ENCODE measurements at places on chromosomes 13 and 19. TPM values are rescaled to one million over a fixed set of nuclear protein-coding genes. Genes with fewer than 3 reads are reported as not detected.

DNA sequence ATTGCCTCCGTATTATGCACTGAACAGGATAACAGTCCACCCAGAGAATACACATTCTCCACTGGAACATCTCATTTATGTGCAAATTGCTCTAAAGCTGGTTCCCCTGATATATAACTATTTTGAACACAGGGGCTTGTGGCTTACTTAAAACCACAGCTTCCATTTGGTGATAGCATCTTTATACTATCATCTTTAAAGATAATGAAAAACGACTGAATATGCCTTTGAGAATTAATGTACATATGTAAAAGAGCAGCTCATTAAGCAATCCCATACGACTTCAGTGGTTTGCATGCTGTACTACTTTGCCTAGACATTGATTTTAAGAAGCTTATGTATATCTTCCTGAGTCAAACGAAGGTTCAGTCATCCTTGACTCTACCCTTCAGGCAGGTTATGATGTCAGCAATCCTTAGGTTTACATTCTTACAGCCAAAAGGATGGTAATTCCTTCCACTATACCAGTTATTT, 40.8 kb downstream of the BRD4 start:
- H3K4me1 ChIP-seq = peaks cover 99% of the 10 kb centered on the region
- H3K27me3 ChIP-seq = no peaks in the 10 kb centered on the region
- H3K4me3 ChIP-seq = no peak overlapping the region
- no peaks in the 10 kb centered on the region for H3K36me3 ChIP-seq

The CLEC17A gene
- 0.12 TPM for total RNA-seq

DNA sequence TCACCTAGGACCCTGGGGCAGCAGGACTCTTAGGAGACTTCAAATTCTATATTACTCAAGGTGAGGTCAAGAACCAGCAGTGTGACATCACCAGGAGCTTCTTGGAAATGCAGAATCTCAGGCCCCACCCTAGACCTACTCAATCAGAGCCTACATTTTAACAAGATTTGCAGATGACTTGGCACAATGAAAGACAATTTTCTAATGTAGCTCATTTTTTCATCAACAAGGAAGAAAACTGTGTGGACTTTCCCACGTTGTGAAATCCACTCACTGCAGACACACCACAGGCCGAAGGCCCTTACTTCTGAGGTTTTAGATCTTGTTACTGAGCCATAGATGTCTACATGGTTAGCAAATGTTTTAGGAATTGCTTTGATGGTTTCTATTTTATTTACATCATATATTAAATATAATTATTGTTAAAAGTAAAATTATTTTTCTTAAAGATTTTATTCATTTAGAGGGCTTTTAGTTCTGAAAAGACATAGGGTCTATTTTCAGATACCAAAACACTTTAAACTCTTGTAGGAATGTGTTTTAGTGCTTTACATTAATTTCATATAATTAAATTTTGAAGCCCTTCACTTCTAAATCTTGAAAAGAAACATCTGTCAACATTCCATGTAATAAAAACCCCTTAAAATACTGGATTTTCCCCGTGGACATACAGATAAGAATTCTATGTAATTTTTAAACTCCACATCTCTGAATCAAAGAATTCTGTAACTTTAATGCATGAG, 18.5 kb upstream of the STARD13 start:
- H3K4me1 ChIP-seq = no peaks in the 10 kb centered on the region
- no peak for DNase-seq
- no peak overlapping the region for H3K4me3 ChIP-seq
- H3K36me3 ChIP-seq = no peaks in the 10 kb centered on the region
- no peaks in the 10 kb centered on the region for H3K27me3 ChIP-seq

The HSD17B14 gene
- total RNA-seq = 2.6 TPM

DNA sequence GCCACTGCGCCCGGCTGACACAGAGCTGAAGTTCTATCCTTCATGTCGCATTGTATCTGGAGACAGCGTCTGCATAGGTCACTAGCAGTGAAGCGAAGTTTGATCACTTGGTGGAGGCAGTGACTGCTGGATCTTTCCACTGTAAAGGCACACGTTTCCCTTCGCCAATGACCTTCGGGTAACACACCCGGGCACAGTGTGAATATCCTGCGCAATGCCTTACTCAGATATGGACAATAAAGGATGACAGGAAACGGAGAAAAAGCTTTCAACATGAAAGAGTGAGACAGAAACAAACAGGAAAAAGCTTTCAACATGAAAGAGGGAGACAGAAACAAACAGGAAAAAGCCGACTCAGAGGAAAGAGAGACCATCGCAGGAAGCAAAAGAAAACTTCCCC, 17.1 kb downstream of the ARL11 start:
- H3K36me3 ChIP-seq = no peaks in the 10 kb centered on the region
- DNase-seq = no peak
- H3K27me3 ChIP-seq = no peaks in the 10 kb centered on the region
- H3K4me3 ChIP-seq = no peak overlapping the region

- no peak overlapping the region for H3K27ac ChIP-seq
- no peak for DNase-seq
- no peaks in the 10 kb centered on the region for H3K36me3 ChIP-seq
Measured at GRCh38 chr13:94778986-94779385, 66.6 kb upstream of the SOX21 start.

- H3K27me3 ChIP-seq = no peaks in the 10 kb centered on the region
- H3K27ac ChIP-seq = peak overlapping the region; percentile 64
- peaks cover 3% of the 10 kb centered on the region for H3K4me1 ChIP-seq
- no peak overlapping the region for H3K4me3 ChIP-seq
- DNase-seq = peak; percentile 15
- H3K36me3 ChIP-seq = no peaks in the 10 kb centered on the region
Measured at GRCh38 chr13:80359778-80360452, 19.0 kb upstream of the SPRY2 start.

DNA sequence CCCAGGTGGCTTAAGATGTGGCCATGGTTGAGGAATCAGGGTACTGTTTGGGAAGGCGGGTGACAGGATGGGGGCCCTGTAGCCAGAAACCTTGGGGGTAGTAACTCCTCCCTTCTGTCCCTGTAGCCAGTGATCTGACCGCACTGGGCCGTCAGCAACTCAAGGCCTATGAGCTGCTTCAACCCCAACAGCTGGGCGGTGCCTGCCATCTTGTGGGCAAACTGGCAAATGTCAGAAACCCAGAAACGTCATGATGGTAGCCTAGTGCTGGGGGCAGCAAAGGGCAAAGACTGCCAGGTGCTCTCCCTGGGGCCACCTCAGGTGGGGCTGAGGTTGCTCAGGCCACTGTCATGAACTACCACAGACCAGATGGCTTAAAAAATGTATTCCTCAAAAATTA, 3.5 kb downstream of the COPE start:
- no peak overlapping the region for H3K27ac ChIP-seq
- H3K4me1 ChIP-seq = peaks cover 35% of the 10 kb centered on the region
- H3K36me3 ChIP-seq = peaks cover 8% of the 10 kb centered on the region
- H3K27me3 ChIP-seq = no peaks in the 10 kb centered on the region

DNA sequence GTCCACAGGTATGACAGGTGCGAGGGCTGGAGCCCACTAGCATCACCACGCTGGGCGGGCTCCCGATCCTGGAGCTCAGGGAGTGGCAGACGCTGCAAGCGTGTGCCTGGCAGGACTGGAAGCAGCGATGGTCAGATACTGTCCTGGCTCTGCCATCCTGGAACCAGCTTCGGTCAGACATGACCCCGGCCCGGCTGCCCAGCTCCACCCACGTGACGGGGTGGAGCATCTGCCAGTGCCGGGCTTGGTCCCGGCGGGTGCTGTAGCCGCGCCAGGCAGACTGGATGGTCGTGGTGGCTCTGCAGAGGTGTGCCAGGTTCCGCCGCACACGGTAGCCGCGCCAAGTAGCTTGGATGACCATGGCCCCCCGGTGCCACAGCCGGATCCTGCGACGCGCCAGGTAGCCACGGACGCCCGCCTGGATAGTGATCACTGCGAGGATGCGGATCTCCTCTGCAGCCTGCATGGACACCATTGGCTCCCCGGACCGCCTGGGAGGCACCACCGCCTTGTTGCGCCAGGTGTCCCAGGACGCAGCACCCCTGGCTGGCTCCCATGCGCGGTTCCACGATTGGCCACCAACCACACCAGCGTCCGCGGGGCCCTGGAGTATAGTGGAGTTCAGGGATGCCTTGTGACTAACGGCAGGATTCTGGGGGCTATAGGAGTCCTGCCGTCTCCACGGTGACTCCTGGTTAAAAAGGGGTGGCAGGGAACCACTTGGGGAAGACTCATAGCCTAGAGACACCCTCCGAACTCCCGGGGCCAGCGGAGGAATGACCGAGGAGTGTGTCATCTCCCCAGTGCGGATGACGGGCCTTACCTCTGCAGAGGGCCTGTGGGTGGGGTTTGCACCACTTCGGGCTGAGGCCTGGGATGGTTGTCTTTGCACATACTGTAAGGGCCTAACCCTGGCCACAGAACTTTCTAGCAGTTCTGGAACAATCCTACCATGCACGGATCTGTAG, 16.5 kb downstream of the IQCN start:
- no peaks in the 10 kb centered on the region for H3K36me3 ChIP-seq
- no peaks in the 10 kb centered on the region for H3K4me1 ChIP-seq
- H3K4me3 ChIP-seq = no peak overlapping the region
- H3K27me3 ChIP-seq = peaks cover 8% of the 10 kb centered on the region
- no peak for DNase-seq

GRCh38 chr19:4728871-4729270, 5.2 kb upstream of the DPP9 start:
- no peak overlapping the region for H3K27ac ChIP-seq
- no peaks in the 10 kb centered on the region for H3K36me3 ChIP-seq
- peaks cover 12% of the 10 kb centered on the region for H3K4me1 ChIP-seq

- H3K36me3 ChIP-seq = no peaks in the 10 kb centered on the region
- H3K27me3 ChIP-seq = no peaks in the 10 kb centered on the region
- H3K27ac ChIP-seq = no peak overlapping the region
- DNase-seq = no peak
- H3K4me1 ChIP-seq = no peaks in the 10 kb centered on the region
Measured at GRCh38 chr13:67917291-67917987, 687.3 kb upstream of the PCDH9 start.

The STAP2 gene
- total RNA-seq = 0.56 TPM

GRCh38 chr19:29850482-29850881, 38.7 kb downstream of the CCNE1 start:
- no peak overlapping the region for H3K4me3 ChIP-seq
- peaks cover 6% of the 10 kb centered on the region for H3K4me1 ChIP-seq

DNA sequence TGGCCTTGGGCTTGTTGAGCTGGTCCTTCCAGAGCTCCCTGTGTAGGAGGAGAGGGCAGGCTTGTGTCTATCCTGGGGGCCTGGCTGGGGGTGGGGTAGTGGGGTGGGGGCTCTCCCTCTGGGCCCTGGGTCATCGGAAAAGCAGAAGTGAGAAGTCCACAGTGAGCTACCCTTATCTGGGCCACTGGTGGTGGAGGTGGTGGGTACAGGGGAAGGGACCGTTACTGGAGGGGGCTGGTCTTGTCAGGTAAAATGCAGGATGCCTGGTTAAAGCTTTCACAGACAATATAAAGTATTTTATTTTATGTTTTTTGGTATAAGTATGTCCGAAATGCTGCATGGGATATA, 342 bp upstream of the SIGLEC10 start:
- no peaks in the 10 kb centered on the region for H3K36me3 ChIP-seq
- no peak overlapping the region for H3K4me3 ChIP-seq
- H3K27ac ChIP-seq = no peak overlapping the region
- no peak for DNase-seq
- H3K27me3 ChIP-seq = peaks cover 14% of the 10 kb centered on the region

DNA sequence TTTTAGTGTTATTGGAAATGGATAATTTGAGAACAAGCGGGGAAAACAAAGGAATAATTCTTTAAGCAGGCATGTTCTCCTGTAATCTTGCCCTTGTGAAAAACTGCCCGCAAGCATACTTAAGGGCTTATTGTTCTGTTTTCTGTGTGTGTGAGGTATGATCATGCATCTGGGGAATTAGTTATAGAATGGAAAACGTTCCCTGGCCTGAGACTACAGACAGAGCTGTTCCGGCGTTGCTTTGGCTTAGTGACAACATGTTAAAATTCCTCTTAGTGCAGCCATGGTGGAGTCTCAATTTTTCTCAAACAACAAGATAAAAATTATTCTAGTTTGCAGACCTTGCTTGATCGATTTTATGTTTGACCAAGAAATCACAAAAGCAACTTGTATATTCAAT, 560.2 kb upstream of the SPRY2 start:
- no peaks in the 10 kb centered on the region for H3K36me3 ChIP-seq
- H3K27ac ChIP-seq = peak overlapping the region; percentile 54
- no peak overlapping the region for H3K4me3 ChIP-seq
- no peak for DNase-seq
- H3K27me3 ChIP-seq = no peaks in the 10 kb centered on the region

DNA sequence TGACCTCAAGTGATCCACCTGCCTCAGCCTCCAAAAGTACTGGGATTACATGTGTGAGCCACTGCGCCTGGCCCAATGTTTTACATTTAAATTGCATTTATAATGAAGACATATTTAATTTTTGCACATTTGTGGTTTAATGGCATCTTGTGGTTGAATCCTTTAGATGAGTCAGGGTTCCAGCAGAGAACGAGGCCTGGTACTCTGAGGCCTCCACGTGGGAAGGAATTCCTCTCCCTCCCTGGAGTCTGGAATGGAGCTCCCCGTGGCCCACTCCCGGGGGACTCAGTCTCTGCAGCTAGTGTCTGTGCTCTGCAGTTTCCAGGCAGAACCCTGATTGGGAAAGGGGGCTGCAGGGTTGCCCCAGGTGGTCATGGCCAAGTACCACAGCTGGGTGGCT, 24.2 kb downstream of the ZFR2 start:
- H3K27me3 ChIP-seq = peaks cover 2% of the 10 kb centered on the region
- no peak overlapping the region for H3K4me3 ChIP-seq
- no peak overlapping the region for H3K27ac ChIP-seq
- no peaks in the 10 kb centered on the region for H3K4me1 ChIP-seq
- H3K36me3 ChIP-seq = no peaks in the 10 kb centered on the region
- no peak for DNase-seq

The AMH gene
- total RNA-seq = 0.51 TPM

DNA sequence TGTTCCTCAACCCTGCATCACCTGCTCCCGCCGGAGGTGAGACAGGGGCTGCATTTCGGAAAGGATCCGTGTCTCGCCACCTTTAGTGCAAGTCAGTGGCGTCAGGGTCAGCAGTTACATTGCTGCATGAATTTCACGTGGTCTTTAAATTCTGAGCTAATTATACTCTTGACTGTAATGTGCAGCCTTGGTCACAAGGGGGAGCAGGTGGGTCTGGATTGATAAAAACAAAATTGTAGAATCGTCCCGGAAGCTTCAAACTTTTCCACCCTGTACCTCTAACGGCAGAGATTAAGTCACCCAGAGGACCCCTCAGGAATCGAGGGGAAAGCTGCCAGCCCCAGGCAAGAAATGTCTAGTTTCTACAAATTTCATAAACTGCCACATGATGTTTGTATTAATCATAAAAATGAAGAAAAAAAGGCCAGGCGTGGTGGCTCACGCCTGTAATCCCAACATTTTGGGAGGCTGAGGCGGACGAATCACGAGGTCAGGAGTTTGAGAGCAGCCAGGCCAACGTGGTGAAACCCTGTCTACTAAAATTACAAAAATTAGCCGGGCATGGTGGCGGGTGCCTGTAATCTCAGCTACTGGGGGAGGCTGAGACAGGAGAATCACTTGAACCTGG, 20.2 kb downstream of the BBC3 start:
- no peaks in the 10 kb centered on the region for H3K27me3 ChIP-seq
- peaks cover 39% of the 10 kb centered on the region for H3K36me3 ChIP-seq
- no peak overlapping the region for H3K4me3 ChIP-seq
- DNase-seq = peak; percentile 88

The NDFIP2 gene
- total RNA-seq = 39.7 TPM

The ZNF700 gene
- 5.0 TPM for total RNA-seq

The VSTM2B gene
- not detected for total RNA-seq

Data from heart right ventricle (tissue), 16 donors.